RWPE2 (cell line): ENCODE measurements at places on chromosomes 6 and 20.
A peak's percentile ranks its signal among the peaks of the same experiment; 100 is the strongest.

DNA sequence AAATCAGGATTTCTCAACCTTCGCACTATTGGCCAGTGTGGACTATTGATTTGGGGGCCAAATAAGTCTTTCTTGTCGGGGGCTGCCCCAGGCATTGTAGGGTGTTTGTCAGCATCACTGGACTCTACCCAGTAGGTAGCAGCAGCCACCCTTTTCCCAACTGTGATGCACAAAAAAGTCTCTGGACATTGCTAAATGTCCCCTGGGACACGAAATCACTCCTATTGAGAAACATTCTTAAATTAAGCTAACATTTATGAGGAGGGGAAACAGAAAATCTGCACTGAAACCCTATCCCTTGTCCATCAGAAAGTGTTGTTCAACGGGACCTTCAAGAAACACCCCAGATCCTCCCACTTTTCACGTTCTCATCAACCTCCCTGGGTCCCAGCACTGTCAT lies 54.2 kb downstream of the NFATC2 start:
- peaks cover 14% of the 10 kb centered on the region for H3K4me1 ChIP-seq
- peak overlapping the region; percentile 62 for H3K27ac ChIP-seq
- no peak overlapping the region for H3K4me3 ChIP-seq
- H3K27me3 ChIP-seq, result no peaks in the 10 kb centered on the region
- peak; percentile 35 for DNase-seq

GRCh38 chr6:13419422-13420195 lies 67.8 kb downstream of the GFOD1 start:
- peaks cover 7% of the 10 kb centered on the region for H3K4me1 ChIP-seq
- no peaks in the 10 kb centered on the region for H3K27me3 ChIP-seq
- H3K27ac ChIP-seq, result no peak overlapping the region
- no peak overlapping the region for H3K4me3 ChIP-seq

- DNase-seq, result no peak
- H3K27me3 ChIP-seq, result no peaks in the 10 kb centered on the region
- H3K4me3 ChIP-seq, result no peak overlapping the region
Measured at GRCh38 chr6:33839399-33840047, 35.7 kb upstream of the MLN start.

GRCh38 chr6:125046107-125046925 lies 84.1 kb downstream of the RNF217 start:
- H3K4me1 ChIP-seq, result peaks cover 58% of the 10 kb centered on the region
- DNase-seq, result peak; percentile 97
- H3K27me3 ChIP-seq, result no peaks in the 10 kb centered on the region
- H3K27ac ChIP-seq, result peak overlapping the region; percentile 92
- no peak overlapping the region for H3K4me3 ChIP-seq

DNA sequence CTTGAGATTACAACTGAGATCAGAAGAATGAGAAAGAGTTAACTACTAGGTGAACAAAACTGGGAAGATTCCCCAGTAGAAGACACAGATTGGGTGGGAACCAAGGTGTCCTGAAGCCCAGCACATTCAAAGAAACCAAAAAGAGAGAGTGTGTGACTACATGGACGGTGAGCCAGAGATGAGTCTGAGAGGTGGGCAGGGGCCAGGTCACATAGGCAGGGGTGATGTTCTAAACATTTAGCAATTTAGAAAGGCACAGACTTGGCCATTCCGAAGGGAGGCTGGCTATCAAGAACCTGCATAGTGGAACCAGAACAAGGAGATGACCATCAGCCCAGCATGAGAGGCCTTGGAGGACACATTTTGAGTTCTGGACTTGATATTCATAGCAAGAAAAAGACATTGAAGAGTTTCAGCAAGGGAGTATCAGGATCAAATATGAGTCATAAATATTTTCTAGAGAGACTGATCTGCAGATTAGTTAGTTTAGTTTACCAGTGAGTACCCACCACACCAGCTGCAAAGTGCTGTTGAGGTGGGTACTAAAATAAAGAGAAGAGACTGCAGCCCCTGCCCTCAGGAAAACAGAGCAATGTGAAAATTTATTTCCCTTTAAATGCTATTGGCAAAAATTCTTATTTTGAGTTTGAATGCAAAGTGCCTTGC lies 340.5 kb upstream of the PRDM1 start:
- no peaks in the 10 kb centered on the region for H3K4me1 ChIP-seq
- no peaks in the 10 kb centered on the region for H3K27me3 ChIP-seq
- no peaks in the 10 kb centered on the region for H3K36me3 ChIP-seq

DNA sequence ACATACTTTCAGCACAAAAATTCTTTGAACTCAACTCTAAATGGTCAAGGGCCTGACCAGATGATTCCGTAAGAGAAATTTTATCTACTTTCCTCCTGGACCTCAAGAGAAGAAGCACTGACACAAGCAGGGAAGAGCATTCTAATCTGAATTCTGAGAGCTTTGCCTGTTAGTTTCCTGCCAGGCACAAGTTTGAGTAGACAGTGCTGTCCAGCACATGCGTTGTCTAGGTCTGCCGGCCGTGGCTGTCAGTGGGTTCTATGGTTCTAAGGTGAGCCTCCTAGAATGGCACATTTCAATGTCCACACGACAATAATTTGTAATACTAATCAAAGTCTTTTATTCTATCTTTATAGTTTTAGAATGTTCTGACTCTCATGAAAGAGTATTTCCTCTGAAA lies 91.9 kb downstream of the RFPL4B start:
- H3K4me3 ChIP-seq, result no peak overlapping the region
- no peak overlapping the region for H3K27ac ChIP-seq
- H3K27me3 ChIP-seq, result no peaks in the 10 kb centered on the region
- H3K36me3 ChIP-seq, result no peaks in the 10 kb centered on the region
- peaks cover 13% of the 10 kb centered on the region for H3K4me1 ChIP-seq
- no peak for DNase-seq
